HS-5 (cell line): ENCODE measurements at places on chromosomes 5 and 9.

DNA sequence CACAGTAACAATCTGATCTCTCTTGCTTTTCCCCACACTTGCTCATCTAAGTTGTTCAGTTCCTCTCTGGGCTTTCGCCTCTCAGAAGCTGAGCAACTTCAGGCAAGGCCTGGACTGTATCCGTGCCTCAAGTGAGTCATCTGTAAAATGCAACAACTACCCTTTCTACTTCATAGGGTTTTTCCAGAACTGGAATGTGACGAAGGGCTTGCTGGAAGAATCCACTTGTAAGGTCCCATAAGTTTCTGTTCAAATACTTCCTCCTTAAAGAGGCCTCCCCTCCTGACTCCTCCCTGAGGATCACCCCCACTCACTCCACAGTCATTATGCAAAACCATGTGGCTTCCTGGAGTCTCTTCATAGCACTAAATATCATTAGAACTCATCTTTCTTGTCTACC is 17.5 kb upstream of the INSYN2B start:
- no peak for DNase-seq

DNA sequence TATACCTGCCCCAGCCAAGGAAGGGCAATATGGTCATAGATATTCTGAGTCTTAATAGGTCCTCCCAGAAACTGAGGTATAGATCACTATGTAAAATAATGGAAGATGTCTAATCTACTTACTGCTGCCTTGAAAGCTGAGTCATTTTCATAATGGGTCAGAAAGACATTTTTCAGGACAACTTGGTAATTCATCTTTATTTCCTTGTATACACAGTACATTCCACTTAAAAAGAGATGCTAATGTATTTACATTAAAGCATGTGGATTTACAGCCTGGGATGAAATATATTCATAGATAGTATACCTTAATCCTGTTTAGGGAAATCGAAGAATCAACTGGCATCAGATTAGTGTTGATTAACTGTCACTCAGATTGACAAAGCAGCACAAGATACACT is 219.1 kb upstream of the PPP1R2B start:
- DNase-seq = no peak

- DNase-seq = peak; percentile 46
Observed at GRCh38 chr5:53942724-53943123, 367.6 kb downstream of the ARL15 start.

- DNase-seq = peak; percentile 5
Observed at GRCh38 chr9:109411798-109412352, 86.2 kb downstream of the PTPN3 start.

DNA sequence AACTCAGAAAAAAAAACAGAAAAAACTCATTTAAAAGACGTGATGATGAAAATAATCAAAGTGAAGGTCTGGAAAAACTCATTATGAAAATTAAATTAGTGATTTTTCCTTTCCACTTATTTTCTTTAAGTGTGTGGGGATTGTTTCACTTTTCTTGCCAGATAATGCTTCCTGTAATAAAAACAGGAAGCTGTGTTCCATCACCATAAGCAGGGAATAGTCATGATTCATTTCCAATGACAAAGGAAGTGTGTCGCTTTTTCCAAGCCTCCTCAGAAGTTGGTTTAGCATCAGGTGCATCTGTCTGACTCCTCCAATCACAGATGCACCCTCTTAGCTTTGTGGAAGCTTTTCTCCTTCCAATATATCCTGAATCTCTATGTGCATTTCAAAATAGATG is 2068.7 kb downstream of the MAT2B start:
- DNase-seq = no peak

GRCh38 chr9:18423791-18424531 is 50.0 kb upstream of the ADAMTSL1 start:
- DNase-seq = no peak

DNA sequence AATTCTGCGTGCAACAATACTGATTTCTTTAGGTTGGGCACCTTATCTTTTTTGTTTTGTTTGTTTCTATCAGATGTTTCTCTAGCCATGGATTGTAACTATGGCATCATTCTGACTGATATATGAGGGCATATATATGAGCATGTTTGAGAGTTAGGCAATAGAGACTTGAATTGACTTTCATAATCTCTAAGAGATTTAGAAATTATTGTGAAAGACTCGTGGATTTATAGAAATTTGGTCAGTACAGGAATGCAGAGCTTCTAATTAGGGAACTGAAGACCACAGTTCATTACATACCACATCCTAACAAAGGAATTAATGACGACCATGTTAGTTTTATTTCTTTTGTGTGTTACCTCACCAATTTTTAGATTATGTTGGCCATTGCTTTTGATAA is 546.0 kb upstream of the GRAMD2B start:
- DNase-seq = no peak

DNA sequence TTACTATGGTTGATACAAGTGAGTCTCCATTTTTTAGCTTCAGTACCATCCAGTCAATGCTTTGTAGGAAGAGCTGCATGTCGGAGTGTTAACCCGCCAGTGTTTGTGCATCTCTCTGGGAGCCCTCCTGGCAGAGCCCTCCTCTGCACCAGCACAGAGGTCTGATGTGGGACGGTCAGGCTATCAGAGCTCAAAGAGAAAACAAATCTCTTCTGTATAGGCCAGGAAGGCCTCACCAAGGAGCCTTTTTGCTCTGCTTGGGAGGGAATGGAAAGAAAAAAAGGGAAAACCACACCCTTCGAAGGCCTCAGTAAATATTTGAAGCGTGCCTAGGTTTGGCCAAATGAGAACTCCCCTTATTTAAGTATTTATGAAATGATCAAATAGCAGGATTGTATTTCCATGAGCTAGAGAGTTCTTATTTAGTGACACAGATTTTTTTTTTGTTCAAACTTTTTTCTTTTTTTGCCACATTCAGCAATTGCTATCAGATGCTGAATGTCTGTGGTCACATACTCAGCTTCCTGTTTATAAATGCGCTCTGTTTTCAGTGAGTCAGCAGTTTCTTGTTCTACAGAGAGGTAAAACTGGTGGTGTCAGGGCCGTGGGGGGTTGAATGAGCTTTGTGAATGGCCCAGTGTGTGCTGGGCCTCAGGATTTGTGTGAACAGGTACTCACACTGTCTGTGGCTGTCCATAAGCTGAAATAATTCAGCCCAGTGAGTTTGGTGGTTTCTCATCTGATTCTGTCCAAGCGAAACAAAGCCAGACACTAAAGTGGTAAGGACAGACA is 226.6 kb downstream of the SNX18 start:
- peak; percentile 87 for DNase-seq

DNA sequence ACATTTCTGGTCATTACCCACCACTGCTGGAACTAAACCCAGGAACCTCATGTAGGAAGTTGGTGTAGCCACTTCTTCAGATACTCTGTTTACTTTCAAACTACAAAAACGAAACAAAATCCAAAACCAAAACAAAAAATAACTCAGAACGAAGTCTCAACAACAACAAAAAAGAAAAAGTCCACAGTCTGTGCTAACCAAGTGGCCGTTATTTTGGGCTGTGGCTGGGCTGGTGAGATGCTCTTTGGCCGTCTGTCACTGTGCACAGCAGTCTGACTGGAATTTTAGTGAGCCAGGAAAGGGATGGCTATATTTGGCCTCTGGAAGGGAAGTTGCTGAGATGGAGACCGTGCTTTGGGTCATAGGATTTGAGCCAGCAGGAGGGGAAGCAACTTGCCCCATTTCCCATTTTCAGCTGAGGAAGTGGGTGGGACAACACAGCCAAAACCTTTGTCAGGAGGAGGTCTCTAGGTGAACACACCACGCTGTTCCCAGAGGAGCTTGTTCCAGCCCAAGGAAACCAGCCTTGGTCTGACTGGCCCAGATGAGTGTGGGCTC is 334.1 kb downstream of the ZSWIM6 start:
- no peak for DNase-seq

DNA sequence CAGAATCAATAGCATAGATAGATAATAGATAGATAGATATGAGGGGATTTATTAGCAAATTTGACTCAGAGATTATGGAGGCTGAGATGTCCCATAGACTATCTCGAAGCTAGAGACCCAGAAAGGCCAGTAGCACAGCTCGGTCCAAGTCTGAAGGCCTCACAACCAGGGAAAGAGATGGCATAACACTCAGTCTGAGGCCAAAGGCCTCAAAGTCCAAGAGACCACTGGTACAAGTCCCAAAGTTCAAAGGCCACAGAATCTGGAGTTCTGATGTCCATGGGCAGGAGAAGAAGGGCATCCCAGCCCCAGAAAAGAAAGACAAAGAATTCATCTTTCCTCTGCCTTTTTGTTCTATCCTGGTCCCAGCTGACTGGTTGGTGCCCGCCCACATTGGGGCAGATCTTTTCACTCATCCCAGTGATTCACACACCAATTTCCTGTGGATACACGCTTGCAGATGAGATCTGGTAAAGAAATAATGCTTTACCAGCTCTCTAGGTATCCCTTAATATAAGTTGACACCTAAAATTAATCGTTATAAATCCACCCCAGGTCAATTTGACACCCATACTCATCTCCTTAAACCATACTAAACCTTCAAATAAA is 127.8 kb upstream of the FBN2 start:
- DNase-seq = no peak

- DNase-seq = no peak
Observed at GRCh38 chr5:139243425-139243970, 45.3 kb upstream of the SIL1 start.

DNA sequence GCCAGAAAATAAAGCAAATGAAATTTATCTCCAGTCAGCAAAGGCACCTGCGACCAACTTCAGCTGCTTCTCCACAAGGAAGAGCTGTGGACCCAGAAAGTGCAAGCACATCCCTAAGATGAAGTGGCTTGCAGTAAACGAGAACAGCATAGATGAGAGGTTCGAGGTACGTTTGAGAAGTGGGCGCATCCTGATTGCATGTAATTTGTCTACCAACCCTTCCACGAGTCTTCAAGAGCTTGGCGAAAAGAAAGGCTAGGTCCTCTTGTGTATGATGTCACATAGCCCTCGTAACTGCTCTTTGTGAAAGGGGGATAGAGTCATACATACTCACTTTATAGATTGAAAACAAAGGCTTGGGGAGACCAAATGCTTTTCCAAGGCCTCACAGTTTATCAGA is 6.0 kb upstream of the LCP2 start:
- DNase-seq = no peak

GRCh38 chr9:117302487-117302886 is 112.4 kb downstream of the ASTN2 start:
- DNase-seq = no peak

- no peak for DNase-seq
Observed at GRCh38 chr9:118189615-118190014, 485.4 kb downstream of the TLR4 start.

DNA sequence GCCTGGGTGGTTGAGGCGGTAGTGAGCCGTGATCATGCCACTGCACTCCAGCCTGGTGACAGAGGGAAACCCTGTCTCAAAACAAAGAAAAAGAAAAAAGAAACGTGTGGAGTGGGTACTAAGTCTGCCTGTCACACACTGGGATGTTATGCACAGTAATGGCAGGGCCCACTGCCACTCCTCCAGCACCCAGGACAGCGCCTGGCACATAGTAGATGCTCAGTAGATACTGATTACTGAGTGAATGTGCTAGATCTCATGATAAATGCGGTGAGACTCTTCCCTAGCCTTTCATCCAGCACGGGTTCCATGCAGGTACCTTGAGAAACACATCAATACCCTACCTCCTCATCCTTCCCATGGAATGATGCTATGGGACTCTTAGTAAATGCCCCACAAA is 87.4 kb upstream of the HSPA9 start:
- DNase-seq = no peak

GRCh38 chr5:55480781-55481180 is 54.0 kb downstream of the PLPP1 start:
- DNase-seq = no peak

DNA sequence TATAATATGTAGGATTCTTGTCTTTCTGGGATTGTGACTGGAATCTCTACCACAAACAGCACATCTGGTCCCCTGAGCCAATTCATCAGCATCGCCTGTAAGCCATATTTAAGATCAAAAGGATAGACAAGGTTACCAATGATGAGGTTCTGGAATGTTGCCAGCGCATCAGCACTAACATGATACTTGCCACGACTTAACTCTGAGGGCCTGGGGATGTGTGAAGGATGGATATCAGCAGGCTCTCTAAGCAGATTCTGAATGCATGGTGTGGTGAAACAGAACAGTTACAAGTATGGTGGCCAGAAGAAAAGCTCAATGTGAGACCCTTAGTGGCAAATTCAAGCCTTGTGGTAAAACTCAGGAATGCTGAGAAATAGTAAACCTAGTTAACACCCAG is 143.0 kb downstream of the XRCC4 start:
- DNase-seq = no peak

DNA sequence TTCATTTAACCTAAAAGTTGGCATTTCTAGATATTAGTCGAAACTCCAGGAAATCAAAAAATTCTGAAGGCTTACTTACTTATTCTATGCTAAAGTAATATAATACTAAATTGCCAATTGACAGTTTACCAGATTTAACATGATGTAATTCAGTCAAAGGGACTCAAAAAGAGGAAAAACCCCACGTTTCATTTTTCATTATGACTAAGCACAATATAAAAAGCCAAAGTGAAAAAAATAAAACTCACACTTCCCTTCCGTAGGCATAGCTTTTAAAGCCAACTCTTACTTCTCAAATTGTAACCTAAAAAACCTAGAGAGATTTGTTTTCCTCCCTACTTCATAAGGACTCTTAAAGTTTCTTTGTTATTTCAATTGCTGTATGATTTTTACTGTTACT is 146.6 kb downstream of the RAPGEF6 start:
- DNase-seq = no peak

- DNase-seq = no peak
Observed at GRCh38 chr9:116913536-116913935, 226.4 kb downstream of the TRIM32 start.

- no peak for DNase-seq
Observed at GRCh38 chr5:122404653-122405362, 92.8 kb downstream of the SNCAIP start.

- no peak for DNase-seq
Observed at GRCh38 chr5:2757563-2758351, 6.3 kb upstream of the IRX2 start.

- DNase-seq = peak; percentile 16
Observed at GRCh38 chr9:38432922-38433510, 8.8 kb upstream of the IGFBPL1 start.

- peak; percentile 50 for DNase-seq
Observed at GRCh38 chr9:27117489-27118135, 8.6 kb downstream of the TEK start.

DNA sequence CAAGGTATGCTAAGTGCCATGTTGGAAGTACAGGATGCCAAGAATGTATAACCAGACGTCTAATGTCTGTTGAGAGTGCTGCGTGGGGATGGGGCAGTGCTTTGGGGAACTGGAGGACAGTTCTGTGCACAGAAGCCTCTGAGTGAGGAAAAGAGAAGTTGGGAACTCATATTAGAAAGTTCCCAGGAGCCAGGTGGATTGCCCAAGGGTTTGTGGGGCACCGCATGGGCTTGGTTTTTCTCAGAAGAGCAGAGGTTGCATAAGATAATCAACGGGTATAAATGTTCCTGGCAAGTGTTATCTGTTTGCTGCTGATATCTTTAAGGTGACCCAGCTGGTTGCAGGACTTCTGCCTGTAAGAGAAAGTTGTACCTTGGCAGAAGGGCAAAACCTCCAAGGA is 13.1 kb downstream of the HRH2 start:
- no peak for DNase-seq

GRCh38 chr5:15783734-15784133 is 283.8 kb downstream of the FBXL7 start:
- DNase-seq = no peak
